Stimulated activated CD8-positive, alpha-beta memory T cell treated with anti-CD3 and anti-CD28 coated beads, Interleukin-15, amount 100 ng/mL, for 4 hours (primary cell): ENCODE measurements at places on chromosomes 1 and 21.
A peak's percentile ranks its signal among the peaks of the same experiment; 100 is the strongest.

GRCh38 chr1:9785406-9785805 lies 38.4 kb downstream of the CLSTN1 start:
- DNase-seq: no peak

DNA sequence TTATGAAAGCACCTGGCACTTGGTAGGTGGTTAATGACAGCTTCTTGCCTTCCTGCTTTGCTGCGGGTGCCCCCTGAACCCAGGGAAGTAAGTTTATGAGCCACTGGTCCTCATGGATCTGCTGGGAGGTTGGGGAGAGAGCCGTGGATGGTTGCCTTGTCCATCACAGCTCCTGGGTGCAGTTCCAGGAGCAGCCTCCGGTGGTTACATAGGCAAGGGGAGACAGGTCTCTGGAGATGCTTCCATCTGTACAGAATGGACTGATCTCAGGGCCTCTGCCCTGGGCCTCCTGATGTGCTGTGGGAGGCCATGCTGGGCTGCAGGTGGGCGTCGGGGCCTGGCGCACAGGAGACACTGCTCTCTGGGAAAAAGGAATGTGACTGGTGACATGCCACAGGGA lies 31.6 kb upstream of the ARHGEF10L start:
- no peak for DNase-seq

- DNase-seq: no peak
These were observed 395.5 kb downstream of the RPS6KC1 start for GRCh38 chr1:213446496-213446895.

DNA sequence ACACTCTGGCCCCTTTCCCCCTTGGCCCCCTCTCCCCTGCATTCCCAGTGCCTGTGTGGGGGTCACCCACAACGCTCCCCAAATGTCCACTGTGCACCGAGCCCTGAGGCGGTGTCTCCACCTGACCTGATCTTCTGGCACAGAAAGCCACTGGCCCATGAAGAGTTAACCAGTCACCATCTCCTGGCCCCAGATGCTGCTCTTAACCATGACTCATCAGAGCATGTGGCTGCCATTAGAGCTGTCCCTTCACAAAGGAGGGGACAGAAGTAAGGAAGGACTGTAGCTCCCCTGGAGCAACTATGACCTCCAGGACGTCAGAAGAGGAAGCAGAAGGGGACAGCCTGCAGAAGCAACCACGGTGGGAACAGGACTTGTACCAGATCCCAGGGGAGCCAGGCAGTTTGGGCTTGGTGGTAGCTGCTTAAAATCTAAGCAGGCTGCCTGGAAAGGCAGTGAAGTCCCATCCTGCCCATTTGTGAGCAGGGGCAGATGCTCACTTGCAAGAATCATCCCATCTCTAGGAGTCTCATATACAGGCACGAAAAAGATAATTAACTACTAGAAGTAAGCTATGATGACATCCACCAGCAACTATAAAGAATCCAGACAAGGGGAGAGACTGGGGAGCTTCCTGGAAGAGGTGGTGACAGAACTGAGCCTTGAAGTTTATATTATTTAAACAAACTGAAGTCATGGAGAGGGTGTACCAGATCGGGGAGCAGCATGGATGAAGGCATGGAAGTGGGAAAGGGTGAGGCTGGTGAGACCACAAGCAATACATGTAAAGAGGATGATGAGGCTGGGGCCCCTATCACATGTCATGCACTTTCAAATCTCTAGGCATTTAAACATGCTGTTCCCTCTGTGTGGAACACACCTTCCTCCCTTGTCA lies 1.1 kb upstream of the TTC39A start:
- no peak for DNase-seq

DNA sequence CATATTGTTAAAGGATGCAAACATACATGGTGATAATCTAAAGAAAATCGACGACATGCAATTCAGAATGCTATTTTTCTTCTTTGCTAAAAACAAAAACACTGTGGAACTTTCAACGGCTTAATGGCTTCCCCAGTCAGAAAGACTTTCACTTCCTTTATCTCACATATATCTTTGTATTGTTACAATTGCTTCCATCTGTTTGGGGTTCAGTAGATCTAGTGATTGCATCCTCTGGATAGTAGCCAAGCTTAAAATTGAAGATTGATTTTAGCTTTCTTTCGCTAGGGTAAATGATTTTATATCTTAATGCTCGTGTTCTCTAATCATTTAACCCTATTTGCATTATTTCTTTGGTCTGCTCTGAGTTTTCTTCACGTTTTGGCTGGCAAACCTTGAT lies 31.8 kb upstream of the ADAMTS1 start:
- DNase-seq: no peak

GRCh38 chr1:24790490-24790889 lies 45.2 kb downstream of the CLIC4 start:
- DNase-seq: no peak

DNA sequence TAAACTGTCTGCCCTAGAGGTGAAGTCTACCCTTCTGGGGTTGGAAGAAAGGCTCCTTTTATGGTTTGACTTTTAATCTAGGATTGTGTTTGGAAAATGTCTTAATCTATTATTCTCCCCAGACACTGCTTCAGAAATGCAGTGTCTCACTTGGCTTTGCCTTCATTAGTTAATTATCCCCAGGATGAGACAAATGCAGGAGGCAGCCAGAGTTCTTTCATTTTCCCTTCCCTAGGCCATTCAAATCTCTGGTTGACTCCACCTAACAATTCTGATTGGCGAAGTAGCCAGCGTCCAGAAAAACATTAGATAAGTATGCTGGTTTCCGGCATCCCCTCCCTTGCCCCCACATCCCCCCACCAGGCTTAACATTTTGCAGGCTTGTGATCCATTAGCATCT lies 325.8 kb upstream of the PBX1 start:
- DNase-seq: no peak

DNA sequence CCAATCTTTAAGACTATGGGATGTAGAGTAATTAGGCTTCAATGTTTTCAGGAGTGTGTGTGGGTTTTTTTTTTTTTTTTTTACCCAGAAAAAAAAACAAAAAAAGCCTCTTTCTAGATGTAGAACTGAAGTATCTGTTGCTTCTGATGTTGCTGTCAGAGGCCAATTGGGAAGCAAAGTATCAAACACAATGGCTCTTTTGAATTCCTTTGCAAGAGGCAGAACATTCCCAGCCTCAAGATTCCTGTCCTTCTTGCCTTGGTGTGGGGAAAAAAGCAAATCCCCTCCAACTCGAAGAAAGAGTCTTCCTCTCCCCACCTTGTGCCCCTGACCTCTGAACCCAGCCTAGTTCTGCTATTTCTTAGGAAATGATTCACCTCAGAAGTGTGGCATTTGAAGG lies 55.4 kb upstream of the LMO4 start:
- no peak for DNase-seq

DNA sequence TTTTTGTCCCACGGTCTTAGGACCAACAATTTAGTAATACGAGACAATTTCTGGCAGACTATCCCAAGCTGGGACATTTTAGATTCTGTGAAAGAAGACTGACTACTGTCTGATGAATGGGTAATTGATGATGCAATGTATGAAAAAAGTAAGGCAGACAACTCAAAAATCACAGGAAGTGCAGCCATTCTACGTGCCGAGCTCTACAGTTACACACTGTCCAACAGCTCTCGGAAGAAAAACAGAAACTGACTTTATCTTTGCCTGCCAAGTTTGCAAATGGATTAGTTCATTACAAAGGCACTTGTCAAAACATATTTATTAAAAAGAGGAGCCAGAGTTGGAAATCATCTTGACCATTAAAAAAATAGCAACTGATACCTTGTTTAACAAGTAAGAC lies 31.3 kb downstream of the ZBTB8B start:
- DNase-seq: no peak

- no peak for DNase-seq
These were observed 320.1 kb downstream of the TPR start for GRCh38 chr1:186054932-186055331.

DNA sequence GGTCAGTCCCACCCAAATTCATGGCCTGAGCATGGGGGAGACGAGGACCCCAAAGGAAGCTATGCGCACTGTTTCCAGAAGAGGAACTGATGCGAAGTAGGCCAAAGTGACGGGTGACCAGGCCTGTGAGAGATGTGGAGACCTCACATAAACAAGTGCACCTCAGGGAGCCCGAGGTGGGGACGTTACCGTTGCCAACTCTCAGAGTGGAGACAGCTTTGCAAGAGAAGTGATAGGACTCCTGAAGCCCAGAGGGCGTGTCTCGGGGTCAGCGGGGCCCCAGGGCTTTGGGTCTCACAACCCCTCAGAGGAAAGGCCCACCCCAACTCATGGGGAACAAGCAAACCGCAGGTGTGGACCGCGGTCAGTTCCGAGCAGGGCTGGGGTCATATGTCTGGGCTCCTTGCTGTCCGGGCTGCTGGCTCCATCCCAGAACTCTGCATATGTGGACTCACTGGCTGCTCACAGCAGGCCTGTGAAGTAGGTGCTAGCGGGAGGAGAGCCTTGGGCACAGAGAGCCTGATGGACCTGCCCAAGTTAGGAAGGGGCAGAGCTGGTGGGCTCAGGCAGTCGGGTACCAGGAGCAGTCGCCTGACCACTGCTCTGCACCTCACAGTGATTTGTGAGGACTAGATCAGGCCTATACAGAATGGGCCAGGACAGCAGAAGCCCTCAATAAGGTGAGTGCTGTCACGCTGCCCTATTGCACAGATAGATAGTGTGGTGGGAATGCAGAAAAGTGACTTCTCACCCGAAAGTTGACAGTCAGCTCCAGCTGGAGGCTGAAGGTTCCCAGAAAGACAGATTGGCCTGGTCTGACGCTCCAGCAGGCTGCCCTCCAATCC lies 26.2 kb downstream of the STUM start:
- DNase-seq: no peak

DNA sequence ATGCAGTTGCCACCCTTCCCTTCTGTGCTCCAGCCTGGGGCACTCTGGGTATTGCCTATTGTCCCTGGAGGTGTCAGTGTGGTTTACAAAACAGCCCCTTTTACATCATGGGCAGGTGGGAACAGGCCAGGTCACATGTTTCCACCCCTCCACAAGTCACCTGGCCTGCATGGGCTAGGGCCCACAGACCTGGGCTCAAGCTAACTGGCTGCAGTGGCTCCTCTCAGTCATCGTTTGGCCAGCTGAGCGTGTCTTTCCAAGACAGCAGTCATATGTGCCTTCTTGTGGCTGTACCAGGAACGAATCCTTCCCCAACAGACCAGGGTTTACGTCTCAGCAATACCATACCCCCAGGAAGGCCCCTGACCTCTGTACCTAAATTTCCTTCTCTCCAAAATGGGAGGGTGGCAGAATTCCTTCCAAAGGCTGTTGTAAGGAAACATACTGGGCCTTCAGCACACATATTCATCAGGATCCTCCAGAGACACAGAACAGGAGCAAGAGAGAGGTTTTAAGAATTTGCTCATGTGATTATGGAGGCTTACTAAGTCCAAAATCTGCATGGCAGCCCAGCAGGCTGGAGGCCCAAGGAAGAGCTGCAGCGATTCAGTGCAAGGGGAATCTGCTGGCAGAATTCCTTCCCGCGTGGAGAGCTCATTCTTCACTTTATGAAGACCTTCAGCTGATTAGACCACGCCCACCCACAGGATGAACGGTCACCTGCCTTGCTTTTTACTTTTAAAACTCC lies 10.6 kb upstream of the TAS1R2 start:
- no peak for DNase-seq

- no peak for DNase-seq
These were observed 239.6 kb upstream of the ADAMTS5 start for GRCh38 chr21:27206368-27206982.

- no peak for DNase-seq
These were observed 136.0 kb downstream of the LTN1 start for GRCh38 chr21:28856588-28857250.

GRCh38 chr1:89903550-89903949 lies 82.7 kb downstream of the LRRC8D start:
- DNase-seq: no peak

GRCh38 chr21:16587141-16587581 lies 857.4 kb downstream of the USP25 start:
- no peak for DNase-seq

GRCh38 chr1:184639205-184639604 lies 115.5 kb downstream of the EDEM3 start:
- DNase-seq: no peak

DNA sequence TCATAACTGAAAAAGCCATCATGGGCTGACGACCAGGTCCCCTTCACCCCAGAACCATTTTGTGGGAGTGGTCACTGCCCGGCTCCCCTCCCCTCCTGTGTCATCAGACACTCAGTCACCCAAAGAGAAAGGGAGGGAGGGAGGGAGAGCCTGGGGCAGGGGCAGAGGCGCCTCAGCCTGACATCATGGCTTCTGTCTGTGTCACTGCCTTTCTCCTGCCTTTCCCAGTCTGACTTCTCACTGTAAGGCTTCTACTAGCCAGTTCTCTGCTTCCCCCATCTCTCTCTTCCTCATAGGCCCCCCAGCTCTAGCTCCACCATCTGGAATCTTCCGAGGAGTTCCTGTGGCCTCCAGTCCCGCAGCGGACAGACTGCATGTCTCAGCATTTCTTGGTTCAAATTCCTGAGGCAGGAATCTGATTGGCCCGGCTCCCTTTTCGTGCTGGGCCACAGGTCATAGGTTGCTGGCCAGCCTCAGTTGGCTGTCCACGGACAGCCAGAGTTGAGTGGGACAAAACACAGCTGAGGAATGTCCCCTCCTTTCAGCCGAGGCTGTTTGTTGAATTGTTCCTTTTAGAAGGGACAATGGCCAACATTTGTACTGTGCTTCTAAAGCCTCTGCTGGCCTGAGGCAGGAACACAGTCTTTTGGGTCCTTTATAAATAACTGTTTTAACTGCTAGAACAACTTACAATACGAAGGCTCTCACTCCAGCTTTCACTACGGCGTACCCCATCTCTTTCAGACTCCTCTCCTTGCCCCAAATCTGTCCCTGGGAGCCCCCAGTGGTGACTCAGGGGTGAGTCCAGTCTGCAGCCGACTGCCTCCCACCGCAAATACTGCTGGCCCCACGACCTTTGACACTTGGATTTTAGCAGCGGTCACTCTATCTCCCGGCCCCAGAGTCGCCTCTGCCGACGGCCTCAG lies 18.7 kb upstream of the KANK4 start:
- no peak for DNase-seq

GRCh38 chr1:8845104-8846097 lies 28.0 kb upstream of the RERE start:
- no peak for DNase-seq

GRCh38 chr1:231643071-231643934 lies 16.7 kb downstream of the DISC1 start:
- no peak for DNase-seq

- DNase-seq: no peak
These were observed 175.0 kb upstream of the TNR start for GRCh38 chr1:175918364-175918801.

- peak; percentile 76 for DNase-seq
These were observed 3.3 kb upstream of the DENND2D start for GRCh38 chr1:111203681-111204200.

DNA sequence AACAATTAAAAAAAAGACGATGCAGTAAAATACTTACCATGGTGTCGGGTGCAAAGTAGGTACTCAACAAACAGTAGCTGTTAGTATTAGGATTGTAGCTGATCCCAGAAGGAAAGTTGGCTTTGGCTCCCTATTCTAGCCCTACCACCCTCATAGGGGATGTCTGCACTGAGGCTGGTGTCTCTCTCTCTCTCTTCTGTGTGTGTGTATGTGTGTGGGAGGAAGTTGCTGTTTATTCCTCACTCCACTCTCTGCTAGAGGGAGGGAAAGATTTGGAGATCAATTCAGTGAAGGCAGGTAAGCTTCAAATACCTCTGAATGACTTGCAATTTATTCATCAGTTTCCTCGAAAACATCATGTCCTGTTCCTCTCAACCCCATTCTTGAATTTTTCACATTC lies 124.4 kb downstream of the PTPRU start:
- no peak for DNase-seq

GRCh38 chr1:232872738-232873137 lies 67.5 kb downstream of the MAP10 start:
- no peak for DNase-seq
